Hematopoietic multipotent progenitor cell treated with erythropoietin and hydrocortisone succinate and interleukin-3 and kit ligand, for 8 days (in vitro differentiated cells): ENCODE measurements at places on chromosomes 7 and 10.

DNA sequence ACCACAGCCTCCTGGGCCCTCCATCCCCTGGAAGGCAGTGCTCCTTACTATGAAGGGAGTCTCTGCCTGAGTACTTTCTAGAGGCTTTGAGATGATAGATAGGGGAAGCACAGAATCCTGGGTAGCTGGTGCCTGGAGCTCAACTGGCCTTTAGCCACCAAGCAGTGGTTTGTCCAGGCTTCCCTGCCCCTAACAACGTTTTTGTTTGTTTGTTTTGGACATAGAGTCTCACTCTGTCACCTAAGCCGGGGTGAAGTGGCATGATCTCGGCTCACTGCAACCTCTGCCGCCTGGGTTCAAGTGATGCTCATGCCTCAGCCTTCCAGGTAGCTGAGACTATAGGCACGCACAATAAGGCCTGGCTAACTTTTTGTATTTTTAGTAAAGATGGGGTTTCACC is 289.4 kb downstream of the PLXNA4 start:
- DNase-seq, result no peak

- DNase-seq, result no peak
Measured at GRCh38 chr10:49012603-49013002, 73.0 kb upstream of the LRRC18 start.

DNA sequence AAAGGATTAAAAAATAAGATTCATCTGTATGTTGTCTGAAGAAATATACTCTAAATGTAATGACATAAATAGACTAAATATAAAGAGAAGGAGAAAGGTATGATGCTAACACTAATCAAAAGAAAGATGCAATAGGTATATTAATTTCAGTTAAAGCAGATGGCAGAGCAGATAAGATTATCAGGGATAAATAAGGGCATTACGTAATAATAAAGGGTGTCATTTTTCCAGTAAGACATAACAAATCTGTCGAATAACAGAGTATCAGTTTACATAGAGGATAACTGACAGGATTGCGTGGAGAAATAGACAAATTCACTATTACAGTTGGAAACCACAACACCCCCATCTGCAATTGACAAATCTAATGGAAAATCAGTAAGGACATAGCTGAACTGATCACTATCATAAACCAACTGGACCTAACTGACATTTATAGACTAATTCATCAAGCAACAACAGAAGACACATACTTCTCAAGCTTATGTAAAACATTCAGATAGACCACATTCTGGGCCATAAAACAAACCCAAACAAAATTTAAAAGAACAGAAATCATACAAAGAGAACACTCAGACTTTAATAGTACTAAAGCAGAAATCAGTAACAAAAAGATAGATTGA is 384.1 kb upstream of the COBL start:
- DNase-seq, result no peak

- no peak for DNase-seq
Measured at GRCh38 chr7:100942045-100942774, 7.1 kb upstream of the MUC3A start.

DNA sequence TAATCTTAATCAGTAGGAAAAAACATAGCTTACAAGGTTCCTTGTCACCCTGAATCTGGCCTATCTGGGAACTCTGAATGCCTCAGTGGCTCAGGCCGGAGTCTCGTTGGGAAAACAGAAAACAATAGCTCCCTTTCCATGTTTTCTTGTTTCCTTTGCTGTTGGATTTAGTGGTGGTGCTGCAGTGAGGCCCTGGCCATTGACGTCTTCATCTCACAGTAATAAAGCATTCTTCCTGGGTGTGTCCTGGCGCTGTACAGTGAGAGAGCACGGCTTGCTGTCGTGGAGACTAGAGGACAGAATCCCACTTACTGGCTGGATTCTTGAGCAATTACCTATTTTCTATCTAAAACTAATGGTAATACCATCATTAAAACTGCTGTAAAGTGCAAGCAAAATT is 1.3 kb upstream of the SPOCK2 start:
- no peak for DNase-seq

- peak; percentile 62 for DNase-seq
Measured at GRCh38 chr7:100483722-100484672, at the start of gene NYAP1. NYAP1 (plus strand) TSS chr7:100483927; CDS start chr7:100485312, 1,385 bp downstream.

DNA sequence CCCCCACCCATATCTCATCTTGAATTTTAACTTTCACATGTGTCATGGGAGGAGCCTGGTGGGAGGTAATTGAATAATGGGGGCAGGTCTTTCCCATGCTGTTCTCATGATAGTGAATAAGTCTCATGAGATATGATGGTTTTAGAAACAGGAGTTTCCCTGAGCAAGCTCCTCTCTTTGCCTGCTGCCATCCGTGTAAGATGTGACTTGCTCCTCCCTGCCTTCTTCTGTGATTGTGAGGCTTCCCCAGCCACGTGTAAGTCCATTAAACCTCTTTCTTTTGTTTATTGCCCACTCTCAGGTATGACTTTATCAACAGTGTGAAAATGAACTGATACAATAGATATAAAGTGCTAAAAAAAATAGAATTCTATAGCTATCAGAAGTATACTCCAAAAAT is 168.8 kb downstream of the CXCL12 start:
- DNase-seq, result no peak

DNA sequence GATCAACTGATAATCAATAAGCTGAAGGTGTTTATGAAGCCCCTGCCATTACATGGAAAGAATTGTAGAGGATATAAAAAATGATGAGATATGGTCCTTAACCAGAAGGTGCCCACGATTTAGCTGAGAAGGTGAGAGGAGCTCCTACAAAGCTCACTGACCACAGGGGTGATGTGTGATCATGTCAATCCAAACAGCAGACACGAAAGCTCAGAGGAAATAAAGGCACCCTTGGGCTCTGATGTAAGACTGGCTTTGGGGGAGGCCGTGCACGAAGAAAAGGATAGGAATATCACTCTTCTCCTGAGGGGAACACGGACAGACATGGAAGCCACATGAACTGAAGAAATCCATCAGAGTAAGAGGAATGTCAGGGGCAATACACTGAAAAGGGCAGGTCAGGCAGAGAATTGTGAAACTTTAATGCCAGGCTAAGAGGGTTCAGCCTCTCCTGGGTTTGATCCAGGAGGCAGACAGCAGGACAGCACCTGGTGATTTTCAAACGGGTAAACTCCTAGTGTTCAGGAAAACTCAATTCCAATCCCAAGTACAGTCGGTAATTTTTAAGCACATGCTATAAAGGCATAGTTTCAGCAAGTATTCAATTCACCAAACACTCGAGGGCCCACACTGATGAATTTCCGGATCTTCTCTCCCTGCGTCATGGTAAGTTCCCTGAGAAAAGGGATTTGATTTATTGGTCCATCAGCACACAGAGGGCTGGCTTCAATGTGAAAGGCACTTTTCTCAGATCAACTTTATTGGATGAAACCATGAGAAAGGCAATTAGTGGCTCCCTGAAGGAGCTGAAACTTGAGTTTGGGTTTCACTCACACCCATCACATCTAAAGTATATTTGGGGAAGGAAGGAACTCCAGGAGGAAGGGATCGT is 163.8 kb downstream of the PRPF18 start:
- DNase-seq, result no peak

GRCh38 chr10:102150970-102151773 is 1.0 kb upstream of the NOLC1 start:
- DNase-seq, result peak; percentile 25

DNA sequence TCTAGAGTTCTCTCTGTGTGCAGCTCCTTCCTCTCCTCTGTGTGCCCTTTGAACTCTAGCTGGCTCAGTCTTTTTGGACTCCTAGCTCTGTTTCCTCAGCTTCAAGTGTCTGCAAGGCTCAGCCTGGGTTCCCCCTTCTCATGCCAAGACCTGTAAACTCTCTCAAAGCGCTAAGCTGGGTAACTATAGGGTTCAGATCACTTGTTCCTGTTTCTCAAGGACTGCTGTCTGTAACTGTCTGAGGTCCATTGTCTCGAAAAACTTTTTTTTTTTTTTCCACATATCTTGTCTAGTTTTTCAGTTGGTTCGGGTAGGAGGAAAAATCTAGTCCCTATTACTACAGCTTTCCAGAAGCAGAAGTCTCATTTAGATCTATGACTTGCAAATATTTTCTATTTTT is 46.6 kb upstream of the PPP1R17 start:
- DNase-seq, result no peak

- DNase-seq, result no peak
Measured at GRCh38 chr7:46206476-46207060, 285.5 kb upstream of the IGFBP3 start.

DNA sequence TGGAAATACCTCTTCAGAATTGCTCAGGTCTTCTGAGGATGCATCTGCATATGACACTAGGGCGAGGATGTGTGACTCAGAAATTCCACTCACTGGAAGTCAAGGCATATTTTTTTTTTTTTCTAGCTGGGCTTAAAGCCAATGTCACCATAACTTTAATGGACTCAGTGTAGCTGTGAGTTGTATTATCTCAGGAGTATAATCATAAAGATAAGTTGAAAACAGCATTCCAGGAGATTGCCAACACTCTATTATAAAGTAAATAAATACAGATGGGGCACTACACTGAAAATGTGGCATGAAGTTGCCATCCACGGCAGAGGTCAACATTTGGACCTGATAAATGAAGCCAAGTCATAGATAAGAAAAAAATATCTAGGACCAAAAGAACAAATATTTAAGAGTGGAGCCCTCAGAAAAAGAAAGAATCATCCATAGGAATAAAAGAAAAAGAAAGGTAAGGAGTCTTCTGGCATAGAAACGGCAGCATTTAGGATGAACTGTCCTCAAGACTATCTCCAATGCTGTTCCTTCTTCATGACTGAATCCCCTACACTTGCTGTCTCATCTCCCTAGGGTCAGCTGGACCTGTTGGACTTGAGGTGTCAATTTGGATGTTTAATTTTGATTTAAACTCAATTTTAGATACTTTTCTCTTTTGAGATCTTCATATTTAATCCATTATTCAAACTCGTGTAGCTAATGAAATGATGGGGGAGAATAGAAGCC is 72.9 kb upstream of the CAV2 start:
- peak; percentile 6 for DNase-seq

DNA sequence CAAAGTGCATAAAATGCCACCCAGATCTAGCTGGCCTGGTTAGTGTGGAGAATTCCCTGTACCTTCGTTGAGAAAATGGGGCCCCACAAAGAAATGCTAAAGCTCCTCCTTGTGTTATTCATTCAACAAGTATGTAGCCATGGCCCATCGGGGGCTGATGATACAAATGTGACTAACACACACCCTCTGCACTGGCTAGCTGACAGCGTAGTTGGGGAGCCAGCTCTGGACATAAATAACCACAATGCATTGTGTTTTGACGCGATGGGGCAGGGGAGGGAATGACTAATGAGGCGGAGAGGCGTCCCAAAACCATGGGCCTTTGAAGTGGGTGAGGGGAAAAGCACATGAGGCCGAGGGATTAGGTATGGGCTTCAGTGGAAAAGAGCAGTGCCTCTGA is 28.2 kb upstream of the ASL start:
- no peak for DNase-seq

GRCh38 chr7:111080495-111081105 is 10.3 kb upstream of the LRRN3 start:
- DNase-seq, result no peak

- no peak for DNase-seq
Measured at GRCh38 chr10:110699859-110700468, 55.8 kb downstream of the RBM20 start.

DNA sequence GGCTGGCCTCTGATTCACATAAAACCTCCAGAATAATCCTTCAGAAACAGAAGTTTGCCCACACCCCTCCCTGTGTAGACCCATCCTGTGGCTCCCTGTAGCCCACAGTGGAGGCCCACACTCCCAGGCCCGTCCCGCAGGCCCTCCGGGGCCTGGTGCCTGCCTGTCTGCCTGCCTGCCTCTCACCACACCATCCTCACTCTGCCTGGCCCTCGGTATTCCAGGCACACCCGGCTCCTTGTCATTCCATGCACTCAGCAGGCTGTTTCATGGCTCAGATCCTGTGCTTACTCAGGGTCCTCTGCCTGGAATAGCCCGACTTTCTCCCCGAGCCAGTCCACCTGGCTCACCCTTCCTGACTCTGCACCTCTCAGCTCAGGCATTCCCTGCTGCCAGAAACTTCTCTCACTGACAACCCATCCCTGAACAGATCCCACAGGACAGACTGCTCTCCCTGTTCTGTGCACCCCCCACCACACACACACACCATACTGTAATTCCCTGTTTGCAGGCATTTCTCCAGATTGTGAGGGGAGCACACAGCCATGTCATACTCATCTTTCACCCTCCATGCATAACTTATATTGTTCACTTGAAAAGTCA is 498.0 kb upstream of the ZMIZ1 start:
- DNase-seq, result no peak

DNA sequence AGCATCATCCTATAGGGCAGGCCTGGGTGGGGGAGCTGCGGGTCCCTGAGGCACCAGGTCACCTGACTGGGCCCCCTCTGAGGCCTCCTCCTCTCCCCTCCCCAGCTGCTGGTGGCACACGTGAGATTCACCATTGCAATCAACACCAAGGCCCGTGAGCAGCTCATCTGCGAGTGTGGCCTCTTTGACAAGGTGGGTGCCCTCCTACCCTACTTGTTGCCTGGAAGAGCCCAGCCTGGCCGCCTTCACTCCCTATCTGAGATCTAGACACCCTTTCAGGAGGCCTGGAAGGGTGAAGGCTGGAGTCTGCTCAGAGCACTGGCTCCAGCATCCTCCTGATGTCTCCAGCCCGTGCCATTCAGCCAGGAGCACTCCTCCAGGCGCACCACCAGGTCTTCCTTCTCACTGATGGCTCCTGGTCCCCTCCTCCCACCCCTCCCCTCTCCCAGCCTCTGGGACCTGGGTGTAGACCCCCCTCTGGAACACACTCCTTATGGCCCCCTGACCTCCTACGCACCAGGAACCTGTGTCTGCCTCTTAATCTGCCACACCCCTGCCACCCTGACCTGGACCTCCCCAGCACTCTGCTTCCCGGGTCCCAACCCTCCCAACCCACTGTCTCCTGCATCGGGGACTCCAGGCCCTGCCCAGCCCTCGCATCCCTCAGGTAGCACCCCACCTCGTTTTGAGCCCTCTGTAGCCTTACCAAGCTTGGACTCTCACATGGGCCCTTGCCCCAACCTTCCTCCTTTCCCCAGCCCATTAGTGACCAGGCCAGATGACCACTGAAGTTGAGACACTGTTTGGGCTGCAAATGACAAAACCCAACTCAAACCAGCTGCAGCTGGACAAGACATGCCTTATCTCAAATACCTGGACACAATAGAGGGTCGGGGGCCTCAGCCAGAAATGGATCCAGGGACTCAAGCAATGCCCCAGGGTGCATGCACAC is 67.5 kb downstream of the ALOX5 start:
- no peak for DNase-seq
